Activated naive CD4-positive, alpha-beta T cell treated with anti-CD3 and anti-CD28 coated beads, Interleukin-2, amount 50 U/mL, for 72 hours (primary cell): ENCODE measurements at places on chromosomes 16 and 17. TPM values are rescaled to one million over a fixed set of nuclear protein-coding genes. Genes with fewer than 3 reads are reported as not detected.

Gene CPHXL2
- not detected for total RNA-seq

Gene SHISA9
- total RNA-seq, result 0.07 TPM

Gene PRAC2
- total RNA-seq, result not detected

Gene SULT1A3
- 18.0 TPM for total RNA-seq

Gene USP31
- total RNA-seq, result 4.6 TPM

Gene DRC3
- total RNA-seq, result 0.05 TPM

Gene RAB26
- total RNA-seq, result not detected

Gene OR3A3
- total RNA-seq, result not detected

- no peak for DNase-seq
These were observed 4.6 kb upstream of the MPP2 start for GRCh38 chr17:43911904-43912303.

GRCh38 chr17:13634021-13634420 is 32.3 kb upstream of the HS3ST3A1 start:
- no peak for DNase-seq

GRCh38 chr17:8391711-8392110 is 5.9 kb downstream of the RNF222 start:
- DNase-seq, result no peak

DNA sequence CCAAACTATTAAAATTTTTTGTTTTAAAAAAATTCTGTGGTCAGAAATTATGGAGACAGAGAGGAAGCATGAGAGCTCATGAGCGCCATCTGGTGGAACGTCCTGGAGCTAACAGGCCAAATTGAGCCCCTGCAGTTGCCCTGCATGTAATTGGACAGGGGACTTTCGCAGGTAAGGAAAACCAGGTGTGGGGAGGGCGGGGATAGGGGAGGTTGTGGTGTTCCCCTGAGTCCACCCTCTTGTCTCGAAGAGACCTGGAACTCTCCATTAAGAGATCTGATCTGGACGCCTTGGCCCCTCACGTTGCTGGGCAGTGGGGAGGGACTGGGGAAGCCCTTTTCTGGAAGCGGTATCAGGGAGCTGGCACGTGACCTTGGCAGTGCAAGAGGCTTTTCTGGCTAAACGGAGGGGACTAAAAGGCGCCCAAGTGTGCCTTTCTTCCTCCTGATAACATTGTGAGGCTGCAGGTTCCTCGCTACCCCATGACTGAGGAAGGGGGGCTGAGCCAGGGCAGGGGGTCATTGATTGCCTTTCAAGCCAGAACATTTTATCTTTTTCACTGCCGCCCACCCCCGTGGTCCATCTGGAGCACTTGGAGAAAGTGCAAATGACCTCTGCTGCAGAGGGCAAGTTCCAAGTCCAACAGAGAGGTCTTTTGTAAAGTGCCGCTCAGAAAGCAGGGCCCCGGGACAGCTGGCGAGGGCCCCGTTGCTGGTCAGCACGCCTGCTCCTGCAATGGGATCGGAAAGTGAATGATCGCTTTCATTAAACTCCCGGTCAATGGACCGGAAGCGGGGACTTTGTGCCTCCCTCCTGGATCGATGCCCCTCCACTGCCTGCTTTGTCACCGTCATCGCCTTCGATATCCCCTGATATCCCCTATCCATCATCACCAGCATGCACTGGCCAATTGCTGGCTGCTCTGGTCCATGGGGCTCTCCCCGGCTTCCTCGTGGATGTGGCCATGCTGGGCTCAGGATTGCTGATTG is 18.4 kb downstream of the PDILT start:
- no peak for DNase-seq

GRCh38 chr16:24471561-24472350 is 67.6 kb upstream of the RBBP6 start:
- DNase-seq, result no peak

GRCh38 chr17:34958438-34958837 is 2.8 kb downstream of the CCT6B start:
- DNase-seq, result no peak

DNA sequence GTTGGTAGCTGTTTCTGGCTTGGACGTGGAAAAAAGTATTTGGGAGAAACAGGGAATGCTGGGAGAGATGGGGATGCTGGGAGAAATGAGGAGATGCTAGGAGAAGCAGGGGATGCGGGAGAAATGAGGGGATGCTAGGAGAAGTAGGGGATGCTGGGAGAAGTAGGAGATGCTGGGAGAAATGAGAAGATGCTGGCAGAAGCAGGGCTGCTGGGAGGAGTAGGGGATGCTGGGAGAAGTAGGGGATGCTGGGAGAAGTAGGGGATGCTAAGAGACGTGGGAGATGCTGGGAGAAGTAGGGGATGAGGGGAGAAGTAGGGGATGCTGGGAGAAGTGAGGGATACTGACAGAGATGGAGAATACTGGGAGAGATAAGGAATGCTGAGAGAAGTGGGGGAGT is 45.6 kb upstream of the IL34 start:
- DNase-seq, result no peak

DNA sequence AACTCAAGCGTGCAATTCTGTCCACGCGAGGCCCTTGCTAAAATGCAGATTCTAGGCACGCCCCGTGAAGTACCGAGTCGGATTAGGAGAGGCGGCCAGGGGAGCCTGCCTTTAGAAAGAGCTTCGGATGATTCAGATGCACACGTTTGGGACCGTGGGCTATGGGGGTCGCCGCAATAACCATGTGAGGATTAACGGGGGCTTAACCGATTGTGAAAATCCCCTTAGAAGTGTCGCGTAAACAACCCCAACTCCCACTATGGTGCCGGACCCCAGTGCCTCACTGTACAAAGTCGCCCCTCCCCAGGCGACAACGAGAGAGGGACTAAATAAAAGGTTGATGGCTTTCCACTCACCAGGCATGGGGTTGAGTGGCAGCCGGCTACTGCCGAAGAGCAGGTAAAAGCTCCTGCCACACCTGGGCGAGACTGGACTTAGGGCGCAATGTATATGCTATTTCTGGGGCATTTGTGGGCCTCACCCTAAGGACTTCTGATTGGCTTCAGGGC is 635 bp upstream of the SP2 start:
- no peak for DNase-seq

- no peak for DNase-seq
These were observed 56.0 kb downstream of the ZFPM1 start for GRCh38 chr16:88508868-88509748.

GRCh38 chr17:61323003-61323908 is 76.4 kb upstream of the TBX2 start:
- DNase-seq, result no peak

- peak; percentile 16 for DNase-seq
These were observed 68.5 kb upstream of the CDH5 start for GRCh38 chr16:66298006-66298405.

- no peak for DNase-seq
These were observed 63.3 kb downstream of the NOG start for GRCh38 chr17:56656701-56657327.

DNA sequence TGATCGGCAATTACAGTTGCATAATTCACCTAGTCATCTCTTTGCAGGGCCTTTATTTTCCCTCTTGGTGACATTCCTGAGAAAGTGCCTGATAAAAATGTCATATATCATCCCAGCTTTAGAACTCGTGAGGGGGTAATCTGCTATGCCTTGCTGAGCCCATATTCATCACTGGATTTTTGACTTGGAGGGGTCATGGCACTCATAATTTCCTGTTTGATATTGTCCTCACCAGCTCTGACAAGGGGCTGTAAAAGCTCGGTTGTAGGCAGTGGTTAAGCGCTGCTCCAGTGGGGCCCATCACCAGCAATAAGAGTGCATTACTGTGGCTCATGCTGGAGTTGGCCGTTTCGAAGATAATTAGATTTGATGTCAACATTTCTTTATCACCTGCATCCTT is 227.3 kb downstream of the IRX3 start:
- no peak for DNase-seq
